ENCODE measurements at places on chromosomes 1 and 21.

- no peak for DNase-seq
These were observed 3.8 kb downstream of the PBXIP1 start for GRCh38 chr1:154951901-154952657.

DNA sequence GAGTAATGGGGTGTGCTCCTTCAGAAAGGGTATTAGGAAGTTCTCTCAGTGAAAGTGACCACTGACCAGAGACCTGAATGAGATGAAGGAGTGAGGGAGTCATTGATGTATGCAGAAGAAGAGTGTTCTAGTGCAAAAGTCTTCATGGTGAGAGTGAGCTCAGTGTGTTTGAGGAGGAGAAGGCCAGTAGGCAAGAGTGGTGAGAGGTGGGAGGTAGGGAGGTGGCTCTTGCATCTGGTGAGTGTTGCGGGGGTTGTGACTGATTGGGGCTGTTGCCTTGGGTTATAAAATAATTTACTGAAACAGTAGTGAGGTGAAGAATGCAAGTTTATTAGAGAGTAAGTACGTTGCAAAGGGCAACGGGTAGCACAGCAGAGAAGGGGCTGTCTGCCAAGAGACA, 26.2 kb downstream of the FMN2 start:
- no peak for DNase-seq

- DNase-seq = no peak
These were observed 41.1 kb upstream of the IL20 start for GRCh38 chr1:206824331-206824730.

DNA sequence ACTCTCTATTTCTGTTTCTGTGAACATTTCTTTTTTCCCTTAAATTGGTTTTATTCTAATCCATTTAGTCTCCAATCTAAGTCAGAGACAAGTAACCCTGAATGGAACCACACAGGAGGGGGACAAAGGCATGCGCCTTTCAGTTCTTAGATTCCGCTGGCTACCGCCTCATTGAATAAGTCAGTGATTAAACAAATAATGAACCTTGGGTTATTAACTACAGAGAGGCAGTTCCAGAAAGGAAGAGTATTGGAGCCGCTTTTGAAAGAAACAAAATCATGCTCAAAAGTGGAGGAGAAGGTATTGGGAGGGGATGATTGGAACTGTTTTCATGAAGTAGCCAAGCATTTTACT, 459.8 kb upstream of the DAB1 start:
- DNase-seq = no peak

DNA sequence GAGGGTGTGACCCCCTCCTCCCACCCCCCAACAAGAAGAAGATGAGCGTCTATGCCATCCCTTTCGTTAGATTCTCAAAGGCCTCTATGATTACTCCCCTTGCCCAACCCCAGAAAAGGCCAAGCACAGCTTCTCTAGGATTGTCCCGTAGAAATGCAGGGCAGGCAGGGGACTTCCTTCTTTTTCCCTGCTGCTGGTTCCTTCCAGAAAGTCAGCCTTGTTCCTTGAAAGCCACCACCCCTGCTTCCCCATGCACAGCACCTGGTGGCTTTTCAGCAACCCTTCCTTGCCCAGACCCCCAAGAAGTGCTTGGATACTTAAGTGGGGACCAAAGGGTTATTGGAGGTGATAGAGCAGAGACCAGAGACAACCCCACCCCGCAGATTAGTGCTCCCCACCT, 75.1 kb downstream of the ARHGEF10L start:
- DNase-seq = no peak

DNA sequence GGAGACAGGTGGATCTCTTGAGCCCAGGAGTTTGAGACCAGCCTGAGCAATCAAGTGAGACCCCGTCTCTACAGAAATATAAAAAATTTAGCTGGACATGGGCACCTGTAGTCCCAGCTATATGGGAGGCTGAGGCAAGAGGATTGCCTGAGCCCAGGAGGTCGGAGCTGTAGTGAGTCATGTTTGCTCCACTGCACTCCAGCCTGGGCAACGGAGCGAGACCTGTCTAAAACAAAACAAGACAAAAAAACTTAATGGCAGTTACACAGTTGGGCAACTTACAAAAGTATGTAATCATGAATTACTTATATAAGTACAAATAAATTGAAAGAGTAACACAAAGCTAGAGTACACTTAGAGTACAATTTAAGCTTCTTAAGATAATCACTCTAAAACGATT, 25.2 kb downstream of the RC3H1 start:
- DNase-seq = no peak
